ENCODE measurements at places on chromosomes 1 and 21.

DNA sequence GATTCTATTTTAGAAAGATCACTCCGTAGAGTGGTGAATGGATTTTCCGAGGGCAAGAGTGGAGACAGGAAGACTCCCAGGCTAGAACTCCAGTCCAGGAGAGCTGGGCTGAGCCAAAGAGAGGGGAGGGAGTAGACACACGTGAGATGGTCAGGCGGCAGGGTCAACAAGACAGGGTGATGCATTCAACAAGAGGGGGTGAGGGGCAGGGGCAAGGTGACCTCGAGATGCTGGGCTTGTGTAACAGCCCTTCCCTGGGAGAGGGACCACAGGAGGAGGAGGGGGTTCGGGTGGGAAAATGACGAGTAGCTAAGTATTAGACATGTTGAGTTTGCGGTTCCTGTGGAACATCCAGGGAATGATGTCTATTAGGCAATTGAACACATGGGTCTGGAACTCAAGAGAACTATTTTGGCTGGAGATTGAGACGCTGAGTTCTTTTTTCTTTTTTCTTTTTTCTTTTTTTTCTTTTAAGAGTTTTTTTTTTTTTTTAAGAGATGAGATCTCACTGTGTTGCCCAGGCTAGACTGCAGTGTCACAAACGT, 13.3 kb downstream of the RSPO1 start:
- no peak for DNase-seq

DNA sequence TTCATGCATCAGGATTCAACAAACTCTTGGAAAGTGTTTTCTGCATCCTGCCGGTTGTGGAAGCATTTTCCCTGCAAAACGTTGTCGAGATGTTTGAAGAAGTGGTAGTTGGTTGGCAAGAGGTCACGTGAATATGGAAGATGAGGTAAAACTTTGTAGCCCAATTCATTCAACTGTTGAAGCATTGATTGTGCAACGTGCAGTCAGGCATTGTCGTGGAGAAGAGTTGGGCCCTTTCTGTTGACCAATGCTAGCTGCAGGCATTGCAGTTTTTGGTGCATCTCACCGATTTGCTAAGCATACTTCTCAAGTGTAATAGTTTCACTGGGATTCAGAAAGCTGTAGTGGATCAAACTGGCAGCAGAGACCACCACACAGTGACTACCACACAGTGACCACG, 57.0 kb upstream of the PRDM2 start:
- no peak for DNase-seq

DNA sequence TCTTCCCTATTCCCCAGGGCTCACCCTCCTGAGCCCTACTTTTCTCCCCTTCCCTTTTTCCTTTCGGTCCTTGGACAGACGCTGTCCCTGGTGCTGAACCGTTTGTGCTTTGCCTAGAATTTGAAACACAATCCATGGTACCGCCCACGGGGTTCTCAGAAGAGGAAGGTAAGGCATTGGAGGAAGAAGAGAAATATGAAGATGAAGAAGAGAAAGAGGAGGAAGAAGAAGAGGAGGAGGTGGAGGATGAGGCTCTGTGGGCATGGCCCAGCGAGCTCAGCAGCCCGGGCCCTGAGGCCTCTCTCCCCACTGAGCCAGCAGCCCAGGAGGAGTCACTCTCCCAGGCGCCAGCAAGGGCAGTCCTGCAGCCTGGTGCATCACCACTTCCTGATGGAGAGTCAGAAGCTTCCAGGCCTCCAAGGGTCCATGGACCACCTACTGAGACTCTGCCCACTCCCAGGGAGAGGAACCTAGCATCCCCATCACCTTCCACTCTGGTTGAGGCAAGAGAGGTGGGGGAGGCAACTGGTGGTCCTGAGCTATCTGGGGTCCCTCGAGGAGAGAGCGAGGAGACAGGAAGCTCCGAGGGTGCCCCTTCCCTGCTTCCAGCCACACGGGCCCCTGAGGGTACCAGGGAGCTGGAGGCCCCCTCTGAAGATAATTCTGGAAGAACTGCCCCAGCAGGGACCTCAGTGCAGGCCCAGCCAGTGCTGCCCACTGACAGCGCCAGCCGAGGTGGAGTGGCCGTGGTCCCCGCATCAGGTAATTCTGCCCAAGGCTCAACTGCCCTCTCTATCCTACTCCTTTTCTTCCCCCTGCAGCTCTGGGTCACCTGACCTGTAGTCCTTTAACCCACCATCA, 10.4 kb downstream of the BCAN start:
- no peak for DNase-seq

DNA sequence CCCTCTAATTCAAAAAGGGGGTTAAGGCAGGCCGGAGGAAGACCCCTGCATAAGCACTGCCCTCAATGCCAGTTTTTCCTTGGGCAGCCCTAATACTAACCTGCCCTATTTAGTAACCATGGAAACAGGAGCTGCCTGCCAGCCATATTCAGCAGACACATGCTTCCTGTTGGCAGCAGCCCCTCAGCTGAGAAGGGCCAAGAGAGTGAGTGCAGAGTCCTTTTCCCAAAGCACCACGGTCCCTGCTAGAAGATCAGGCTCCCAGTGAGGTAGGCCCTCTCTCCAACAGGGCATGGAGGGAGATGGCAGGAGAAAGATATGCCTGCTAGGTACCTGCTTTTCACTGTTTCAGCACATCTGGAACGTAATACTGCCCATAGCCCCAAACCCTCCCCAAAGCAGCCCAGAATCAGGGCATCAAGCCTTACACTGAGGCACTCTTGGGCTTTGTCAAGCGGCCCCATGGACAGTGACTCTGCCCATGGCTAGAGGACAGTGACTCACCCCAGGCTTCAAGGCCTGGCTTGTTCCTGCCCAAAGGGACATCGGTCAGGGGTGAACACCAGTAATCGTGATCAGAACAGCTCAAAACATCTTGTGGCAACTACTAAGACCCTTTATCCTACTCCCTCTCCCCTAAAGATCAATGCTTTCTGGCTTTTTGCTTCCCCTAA, 64.5 kb downstream of the BCAR3 start:
- DNase-seq: peak; percentile 59

- DNase-seq: no peak
Observed at GRCh38 chr1:200034262-200034557, 6.7 kb downstream of the NR5A2 start.

DNA sequence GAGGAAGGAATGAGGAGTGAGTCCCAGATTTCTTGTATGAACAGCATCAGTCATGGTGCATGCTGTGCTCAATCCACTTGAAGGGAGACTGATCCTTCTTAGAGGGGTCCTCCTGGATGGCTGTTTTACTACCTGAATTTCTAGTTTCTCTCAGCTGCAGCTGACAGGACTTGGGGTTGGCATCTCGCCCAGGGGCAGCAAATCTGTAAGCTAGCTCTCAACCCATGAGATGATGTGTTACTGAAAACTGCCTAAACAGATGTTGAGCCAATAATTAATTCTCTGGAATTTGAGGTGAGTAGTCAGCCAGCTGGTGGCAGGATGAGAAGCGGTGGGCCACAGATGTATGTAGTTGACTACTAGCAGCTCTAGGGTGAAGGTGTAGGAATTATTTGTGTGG, 19.6 kb downstream of the BACH1 start:
- no peak for DNase-seq

DNA sequence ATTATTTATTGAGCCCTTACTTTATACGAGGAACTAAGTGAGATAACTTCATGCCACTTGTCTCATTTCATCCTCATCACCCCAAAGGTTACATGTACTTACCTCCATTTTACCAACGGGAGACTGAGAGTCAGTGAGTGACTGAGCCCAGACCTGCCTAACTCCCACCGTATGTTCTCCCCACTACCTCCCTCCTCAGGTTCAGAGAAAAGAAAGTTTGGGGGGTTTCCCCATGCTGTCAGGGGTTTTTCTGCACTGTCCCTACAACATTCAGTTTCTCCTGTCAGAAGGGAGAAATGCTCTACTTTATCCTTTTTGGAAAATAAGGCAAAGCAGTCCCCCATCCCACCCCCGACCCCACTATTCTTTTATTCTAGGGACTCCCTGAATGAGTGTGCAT, 32.9 kb downstream of the FAM78B start:
- DNase-seq: no peak

DNA sequence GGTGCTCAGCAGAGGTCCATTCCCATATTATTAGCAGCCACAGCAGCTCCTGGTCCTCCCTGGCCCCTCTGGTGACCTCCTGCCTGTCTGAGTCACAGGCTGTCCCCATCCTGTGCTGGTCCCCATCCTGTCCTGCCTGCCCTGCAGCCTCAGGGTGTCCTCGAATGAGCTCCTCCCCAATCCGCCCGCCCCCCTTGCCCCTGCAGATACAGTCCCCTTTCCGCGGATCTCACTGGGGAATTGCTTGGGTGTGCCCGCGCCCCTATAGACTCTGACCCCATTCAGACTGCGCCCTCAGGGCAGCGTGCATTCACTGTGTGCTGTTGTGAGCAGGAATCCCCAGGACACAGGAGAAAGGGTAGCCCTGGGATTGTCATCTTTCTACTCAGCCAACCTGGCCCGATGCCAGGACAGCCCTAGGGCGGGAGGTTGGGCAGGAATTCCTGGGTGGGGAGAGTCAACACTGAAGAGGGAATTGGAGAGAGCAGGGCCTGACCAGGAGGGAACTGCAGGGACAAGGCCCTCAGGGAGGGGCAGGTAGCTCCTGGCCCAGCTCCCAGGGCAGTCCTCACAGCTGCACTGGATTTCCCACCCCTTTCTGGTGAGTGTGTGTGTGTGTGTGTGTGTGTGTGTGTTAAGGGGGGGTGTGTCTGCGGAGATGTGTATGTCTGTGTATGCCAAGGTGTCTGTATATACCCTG, 1.1 kb upstream of the GUCA2A start:
- DNase-seq: peak; percentile 94

DNA sequence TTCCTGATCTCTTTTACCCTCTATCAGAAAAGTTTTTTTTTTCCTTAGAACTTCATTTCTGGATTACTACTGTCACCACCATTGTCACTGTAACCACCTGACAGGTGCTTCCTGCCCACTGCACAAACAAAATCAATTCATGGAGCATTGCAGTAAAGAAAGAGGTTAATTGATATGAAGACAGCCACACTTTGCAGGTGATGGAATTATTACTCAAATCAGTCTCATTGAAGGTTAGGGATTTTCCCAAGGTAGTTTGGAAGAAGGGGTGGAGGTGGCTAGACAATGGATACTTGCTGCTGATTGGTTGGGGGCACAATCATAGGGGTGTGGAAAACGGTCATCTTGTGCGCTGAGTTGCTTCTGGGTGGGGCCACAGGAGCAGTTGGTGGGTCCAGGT, 230.8 kb upstream of the CACYBP start:
- no peak for DNase-seq

GRCh38 chr1:48785869-48786268, 9.2 kb upstream of the BEND5 start:
- no peak for DNase-seq

- no peak for DNase-seq
Observed at GRCh38 chr1:118945489-118945888, 42.7 kb downstream of the TBX15 start.

- no peak for DNase-seq
Observed at GRCh38 chr1:162327788-162328165, 48.9 kb downstream of the SPATA46 start.

DNA sequence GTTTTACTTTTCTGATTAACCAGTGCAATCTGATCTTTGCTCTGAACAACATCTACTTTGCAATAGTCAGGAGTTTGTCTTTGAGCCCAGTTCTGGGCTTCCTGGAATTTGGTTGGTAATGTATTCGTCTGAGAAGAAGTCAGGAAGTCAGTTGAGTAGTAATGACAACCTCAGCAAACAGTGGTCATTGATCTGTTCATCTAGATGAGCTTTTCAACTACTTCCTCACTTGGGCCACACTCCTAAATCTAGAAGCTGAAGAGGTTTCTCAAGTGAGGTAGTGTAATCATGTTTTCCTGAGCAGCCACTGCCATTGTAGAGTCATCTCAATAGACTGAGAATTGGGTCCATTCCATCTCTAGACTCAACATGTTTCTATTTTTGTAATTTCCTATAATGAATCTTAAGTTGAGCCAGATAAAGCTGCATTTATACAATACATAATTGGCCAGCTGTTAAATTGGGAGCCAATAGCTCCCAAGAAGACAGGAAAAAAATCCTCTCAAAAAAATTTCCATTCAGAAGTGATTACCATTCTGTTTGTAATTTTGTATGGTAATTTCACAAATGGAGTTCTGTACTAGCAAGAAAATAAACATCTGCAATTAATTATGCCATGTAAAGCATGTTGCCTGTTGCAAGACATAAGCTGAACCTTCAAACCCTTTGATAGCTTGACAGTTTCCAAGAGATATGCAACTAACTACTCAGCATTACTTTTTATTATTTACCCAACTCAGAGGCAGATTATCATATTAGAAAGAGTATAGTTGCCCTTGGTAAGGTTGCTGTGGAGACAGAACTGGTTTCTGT, 49.6 kb downstream of the WDR64 start:
- DNase-seq: no peak

Data from SW480 (cell line).